ENCODE measurements at places on chromosomes 1 and 21.

- no peak for DNase-seq
Observed at GRCh38 chr1:182235952-182236650, 155.5 kb downstream of the GLUL start.

GRCh38 chr1:54284781-54285529, 85.0 kb downstream of the MRPL37 start:
- DNase-seq: no peak

DNA sequence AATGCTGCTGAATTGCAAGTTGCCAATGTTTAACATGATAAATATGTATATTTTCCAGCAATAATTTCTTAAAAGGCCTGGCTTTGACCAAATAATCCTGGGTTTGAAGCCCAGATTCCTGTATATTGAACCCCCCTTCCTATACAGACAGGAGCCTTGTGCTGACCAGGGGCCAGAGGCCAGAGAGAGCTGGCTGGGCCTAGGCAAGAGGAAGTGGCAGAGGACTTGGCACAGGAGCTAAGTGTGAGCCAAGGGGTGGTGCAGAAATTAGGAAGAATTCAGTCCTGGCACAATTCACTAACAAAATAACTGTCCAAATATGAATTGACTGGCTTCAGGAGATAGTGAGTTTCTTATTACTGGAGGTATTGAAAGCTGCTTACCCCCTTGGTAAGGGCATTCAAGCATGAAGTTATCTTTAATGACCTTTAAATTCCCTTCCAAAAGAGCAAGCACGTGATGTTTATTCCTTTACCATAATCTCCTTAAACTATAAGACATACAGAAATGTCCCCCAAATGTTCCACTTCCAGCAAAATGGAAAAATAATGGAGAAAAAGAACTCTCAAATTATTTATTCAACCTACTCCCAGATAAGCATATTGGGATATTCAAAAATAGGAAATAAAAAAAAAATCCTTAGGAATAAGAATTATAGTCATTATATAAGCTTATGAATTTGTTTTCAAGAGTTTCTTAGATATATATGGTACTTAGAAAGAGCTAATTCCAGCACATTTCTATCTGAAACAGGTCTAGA, 26.6 kb downstream of the NIBAN1 start:
- DNase-seq: no peak

DNA sequence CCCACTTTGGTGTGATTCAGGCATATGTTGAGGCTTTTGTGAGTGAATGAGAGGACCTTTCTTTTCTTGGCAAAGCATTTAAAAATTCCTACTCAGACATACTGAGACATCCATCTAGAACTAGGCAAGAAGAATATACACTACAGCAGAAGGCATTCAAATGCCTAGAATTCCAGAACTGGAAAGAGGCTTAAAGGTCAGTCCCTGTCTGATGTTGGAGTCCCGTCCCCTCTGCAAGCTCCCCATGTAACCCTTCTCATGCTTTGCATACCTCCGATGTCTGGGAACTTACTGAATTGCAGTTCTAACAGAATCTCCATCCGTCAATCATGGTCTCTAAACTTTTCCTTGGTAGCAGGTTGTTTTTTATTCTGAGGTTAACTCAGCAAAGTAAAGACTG, 152.9 kb downstream of the ATP6V1G3 start:
- no peak for DNase-seq

- DNase-seq: peak; percentile 91
Observed at GRCh38 chr1:21338573-21339355, 48.5 kb upstream of the ECE1 start.

DNA sequence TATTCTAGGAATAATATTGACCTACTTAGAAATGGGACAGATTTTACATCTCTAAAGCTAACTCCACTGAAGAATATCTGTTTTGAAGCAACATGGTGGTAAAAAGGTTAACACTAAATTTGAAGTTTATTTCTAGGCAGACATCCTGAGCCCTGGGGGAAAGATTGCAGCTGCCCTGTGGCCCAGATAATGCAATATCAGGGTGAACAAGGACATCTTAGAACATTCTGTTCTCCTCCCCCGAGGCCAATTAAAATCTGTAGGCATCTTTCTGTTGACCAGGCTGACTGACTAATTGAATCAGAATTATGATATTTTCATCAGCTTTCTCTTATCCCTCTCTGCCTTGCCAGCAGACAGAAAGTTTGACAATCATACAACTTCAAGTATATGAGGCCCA, 149.8 kb upstream of the DUSP10 start:
- DNase-seq: no peak

DNA sequence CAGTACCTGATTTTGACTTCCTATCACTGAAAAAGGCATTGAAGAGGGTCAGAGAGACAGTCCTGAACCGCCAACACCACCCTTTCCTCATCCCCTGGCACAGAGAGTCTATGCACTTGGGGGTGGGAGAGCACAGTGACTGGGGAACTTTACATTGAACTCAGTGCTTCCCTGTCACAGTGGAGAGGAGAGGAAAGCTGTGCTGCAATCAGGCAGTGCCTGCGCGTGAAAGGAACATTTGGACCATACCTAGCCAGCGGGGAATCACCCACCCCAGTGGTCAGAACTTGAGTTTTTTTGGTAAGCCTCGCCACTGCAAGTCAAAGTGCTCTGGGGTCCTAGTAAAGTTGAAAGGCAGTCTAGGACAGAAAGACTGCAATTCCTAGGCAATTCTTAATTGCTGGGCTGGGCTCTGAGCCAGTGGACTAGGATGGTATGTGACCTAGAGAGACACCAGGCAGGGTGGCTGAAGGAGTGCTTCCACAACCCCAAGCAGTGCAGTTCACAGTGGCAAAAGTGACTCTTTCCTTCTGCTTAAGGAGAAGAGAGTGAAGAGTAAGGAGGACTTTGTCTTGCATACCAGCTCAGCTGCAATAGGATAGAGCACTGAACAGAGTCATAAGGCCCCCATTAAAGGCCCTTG, 9.4 kb upstream of the HENMT1 start:
- no peak for DNase-seq

Measured in coronary artery (tissue), 2 donors.